Stimulated activated CD4-positive, alpha-beta T cell treated with anti-CD3 and anti-CD28 coated beads, Interleukin-12 subunit alpha, Interleukin-12 subunit beta, amount 100 ng/mL, for 4 hours (primary cell): ENCODE measurements at places on chromosomes 11 and 22.

DNA sequence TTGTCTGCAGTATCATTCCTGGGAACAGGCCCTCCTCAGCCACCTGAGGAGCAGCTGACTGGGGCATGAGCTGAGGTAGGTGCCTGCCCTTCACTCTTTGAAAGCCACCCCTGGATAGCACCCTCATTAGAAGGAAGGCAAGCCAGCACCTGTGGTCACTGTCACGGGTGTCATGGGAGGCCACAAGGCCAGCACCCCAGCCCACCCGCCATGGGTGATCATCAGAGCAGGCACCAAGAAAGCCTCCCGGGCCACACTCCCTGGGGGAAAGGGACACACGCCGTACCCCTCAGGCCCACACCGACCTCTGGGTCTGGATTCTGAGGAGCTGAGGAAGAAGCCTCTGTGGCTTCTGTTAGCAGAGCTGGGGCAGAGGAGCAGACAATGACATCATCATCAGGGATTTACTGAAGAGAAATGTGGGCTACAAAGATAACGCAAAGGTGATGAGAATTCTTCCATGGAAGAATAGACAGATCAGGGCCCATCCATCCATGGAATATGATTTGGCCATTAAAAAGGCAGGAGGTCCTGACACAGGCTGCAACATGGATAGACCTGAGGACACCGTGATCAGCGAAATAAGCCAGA is 16.7 kb upstream of the NAP1L4 start:
- DNase-seq, result no peak

DNA sequence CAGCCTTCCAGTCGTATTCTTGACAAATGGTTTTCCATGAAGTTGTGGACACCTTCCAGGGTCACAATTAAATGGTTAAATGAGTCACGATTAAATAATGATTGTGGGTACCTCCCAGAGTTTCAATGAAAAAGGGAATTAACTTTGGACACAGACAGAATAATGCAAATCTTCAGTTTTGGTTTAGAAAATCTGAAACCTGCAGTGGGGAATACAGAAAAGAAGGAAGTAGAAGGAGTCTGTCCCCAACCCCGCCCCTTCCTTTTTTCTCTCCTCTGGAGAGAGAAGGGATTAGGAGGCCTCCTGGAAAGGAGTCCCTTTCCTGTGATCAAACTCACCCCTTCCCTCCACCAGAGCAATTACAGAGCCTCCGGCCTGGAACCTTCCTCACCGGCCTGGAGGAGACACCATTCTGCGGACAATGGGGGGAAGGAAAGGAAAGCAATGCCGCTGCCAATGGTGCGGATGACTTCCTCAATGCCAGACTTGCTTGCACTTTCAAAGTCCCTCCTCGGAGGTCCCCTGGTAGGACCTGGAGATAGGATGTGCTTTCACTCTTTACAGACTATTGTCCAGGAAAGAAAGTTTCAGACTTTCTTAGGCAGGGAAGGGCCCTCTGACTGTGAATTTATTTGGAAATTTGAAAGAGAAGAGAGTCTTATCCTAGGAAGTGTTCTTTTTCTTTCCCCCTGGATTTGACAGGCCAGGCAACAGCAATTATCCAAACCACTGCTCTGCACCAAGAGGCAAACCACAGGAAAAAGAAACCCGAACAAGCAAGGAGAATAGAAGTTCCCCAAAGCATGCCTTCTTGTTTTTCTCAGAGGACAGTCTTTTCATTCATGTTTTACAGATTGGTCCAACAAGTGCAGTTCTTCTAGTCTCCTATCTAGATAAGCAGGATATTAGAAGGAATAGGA is 86.8 kb downstream of the PTPRJ start:
- no peak for DNase-seq

DNA sequence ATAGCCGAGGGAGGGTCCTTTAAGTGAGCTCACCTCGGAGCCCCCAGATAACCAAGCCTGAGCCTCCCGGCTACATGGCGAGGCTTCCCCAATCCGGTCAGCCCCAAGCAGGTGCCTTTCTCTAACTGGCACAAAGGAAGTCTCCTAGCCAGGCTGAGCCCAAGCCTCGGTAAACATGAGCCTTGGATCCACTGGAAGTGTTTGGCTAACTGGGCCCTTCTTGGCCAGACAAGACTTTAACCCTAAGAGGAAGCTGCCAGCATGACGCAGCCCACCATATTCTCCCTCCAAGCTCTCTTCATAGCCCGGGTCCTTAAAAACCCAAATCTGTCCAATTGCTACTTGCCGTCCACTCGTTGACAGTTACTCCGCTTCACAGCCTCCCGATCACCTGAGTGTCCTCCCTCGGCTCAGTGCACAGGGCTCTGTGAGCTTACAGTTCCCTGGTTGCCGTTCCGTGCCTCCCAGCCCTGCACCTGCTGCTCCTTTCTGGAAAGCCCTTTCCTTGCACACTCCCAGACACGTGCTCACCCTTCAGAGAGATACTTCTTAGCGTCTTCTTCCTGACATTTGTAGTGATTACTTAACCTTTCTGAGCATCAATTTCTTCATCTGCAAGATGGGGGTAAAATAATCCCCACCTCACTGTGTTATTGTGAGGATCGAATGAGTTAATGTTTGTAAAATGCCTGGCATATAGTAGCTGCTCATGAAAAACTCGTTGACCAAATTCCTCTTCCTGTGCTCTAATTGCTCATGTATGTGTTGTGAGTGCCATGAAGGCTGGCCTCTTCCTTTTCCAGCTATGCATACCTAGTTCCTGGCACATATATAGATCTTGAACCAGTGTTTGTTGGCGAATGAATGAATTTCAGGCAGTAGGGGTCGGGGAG is 25.6 kb downstream of the TXN2 start:
- DNase-seq, result no peak

DNA sequence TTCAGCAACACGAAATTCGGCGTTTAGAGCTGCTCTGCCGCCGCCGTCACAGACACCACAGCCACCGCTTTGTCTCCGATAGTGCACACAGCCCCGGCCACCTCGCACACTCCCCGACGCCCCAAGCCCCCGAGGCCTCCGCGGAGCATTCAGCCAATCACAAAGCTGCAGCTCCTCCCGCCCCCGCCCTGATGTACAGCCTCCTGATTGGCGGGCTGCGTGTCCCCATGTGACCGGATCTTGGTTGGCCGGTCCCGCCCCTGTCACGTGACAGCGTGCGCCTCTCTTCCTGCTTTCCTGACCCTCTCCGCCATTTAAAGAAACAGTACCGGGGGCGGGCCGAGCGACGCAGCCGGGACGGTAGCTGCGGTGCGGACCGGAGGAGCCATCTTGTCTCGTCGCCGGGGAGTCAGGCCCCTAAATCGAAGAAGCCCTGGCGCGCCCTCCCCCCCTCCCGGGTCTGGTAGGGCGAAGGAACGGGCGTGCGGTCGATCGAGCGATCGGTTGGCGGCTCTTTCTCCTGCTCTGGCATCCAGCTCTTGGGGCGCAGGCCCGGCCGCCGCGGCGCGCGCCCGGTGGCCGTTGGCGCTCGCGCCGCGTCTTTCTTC is at the start of gene TUG1:
Gene TUG1 (plus strand): TSS at position 342 of the 608 bp plus-strand sequence.
- DNase-seq, result peak; percentile 94

DNA sequence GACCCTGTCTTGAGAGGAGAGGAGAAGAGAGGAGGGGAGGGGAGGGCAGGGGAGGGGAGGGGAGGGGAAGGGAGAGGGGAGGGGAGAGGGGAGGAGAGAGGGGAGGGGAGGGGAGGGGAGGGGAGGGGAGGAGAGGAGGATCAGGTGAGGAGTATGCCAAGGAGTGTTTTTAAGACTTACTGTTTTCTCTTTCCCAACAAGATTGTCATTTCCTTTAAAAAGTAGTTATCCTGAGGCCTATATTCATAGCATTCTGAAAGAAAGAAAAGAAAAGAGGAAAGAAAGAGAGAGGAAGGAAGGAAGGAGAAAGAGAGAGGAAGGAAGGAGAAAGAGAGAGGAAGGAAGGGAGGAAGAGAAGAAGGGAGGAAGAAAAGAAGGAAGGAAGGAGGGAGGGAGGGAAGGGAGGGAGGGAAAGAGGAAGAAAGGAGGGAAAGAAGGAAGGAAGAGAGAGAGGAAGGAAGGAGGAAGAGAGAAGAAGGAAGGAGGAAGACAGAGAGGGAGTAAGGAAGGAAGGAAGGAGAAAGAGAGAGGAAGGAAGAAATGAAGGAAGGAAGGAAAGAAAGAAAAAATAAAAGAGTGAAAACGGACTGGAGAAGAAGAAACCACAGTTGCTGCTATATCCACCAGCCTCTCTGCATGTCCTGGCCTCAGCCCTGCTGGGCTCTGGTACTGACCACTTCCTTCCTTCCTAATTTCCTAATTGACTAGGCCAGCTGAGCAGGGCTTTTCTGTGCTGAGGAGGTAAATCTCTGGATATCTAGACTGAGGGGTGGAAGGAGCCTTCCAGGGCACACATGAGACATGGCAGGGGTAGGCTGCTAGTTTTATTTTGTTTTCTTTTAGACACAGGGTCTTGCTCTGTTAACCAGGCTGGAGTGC is 1.1 kb upstream of the SAA1 start:
- DNase-seq, result no peak

- no peak for DNase-seq
These were observed 39.8 kb downstream of the IL18BP start for GRCh38 chr11:72038491-72038890.
